ENCODE measurements at places on chromosomes 6 and 20.

- DNase-seq, result no peak
Measured at GRCh38 chr6:128410584-128410983, 109.8 kb downstream of the PTPRK start.

GRCh38 chr6:9138936-9139335, 703.6 kb upstream of the SLC35B3 start:
- no peak for DNase-seq

DNA sequence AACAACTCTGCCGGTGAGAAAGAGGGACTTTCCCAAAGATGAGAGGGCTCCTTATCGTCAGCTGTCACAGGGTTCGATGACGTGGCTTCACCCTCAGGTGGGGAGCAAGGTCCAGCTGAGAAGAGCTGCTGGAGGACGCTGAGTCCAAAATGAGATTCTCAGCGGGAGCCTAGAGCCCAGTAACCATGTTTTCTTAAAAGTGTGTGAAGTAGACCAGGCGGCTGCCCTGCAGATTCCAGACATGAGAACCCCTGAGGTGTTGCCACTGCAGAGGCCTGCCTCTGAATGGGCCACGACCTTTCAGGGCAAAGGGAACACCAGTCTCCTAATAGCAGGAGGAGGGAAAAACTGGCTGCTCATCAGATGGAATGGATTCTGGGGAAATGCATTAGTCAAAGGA, 375.1 kb downstream of the BTBD9 start:
- no peak for DNase-seq

DNA sequence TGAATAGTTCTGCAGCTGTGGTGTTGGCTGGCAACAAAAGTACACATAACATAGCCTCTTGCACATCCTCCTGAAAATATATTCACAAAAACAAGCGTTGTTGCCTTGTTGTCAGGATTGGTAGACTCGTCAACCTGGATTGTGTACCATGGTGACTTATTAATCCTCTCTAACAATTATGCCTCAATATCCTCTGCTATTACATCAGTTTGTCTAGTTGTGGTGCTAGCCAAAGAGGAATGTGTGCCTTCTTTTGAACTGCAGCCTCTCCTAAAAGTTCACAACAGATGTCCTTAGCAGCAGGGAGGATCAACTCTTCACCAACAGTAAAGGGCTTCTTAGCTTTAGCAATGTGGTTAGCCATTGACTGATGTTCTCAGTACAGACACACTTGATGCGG, 3.6 kb upstream of the SF3B5 start:
- no peak for DNase-seq

- DNase-seq, result no peak
Measured at GRCh38 chr6:169938262-169938701, 186.9 kb downstream of the ERMARD start.

- DNase-seq, result no peak
Measured at GRCh38 chr6:109290143-109290931, 91.9 kb downstream of the CD164 start.

DNA sequence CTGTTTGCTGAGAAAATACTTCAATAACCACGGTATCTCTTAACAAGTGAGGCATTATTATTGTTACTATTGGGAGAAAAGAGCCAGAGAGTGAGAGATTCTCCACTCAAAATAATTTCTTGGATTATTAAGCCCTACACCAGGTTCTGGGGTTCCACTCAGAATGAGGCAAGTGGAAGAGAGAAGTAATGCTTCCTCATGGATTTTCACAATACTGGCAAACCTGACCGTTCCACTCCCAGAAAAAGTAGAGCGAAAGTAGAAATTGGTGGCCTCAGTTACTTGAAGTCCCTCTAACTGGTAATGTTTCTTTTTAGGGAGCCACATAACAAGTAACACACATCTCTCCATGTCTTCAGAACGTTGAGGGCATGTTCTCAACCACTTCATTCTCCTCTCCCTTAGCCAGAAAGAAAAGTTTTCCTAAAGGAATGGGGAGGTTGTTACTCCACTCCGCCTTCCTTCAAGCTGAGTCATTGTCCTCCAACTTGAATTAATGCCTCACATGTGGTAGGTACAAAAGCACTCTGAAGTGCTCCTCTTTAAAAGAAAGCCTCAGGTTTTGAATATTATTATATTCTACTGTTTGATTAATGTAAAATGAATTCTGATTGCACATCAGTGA, 1.9 kb downstream of the BAG2 start:
- no peak for DNase-seq

DNA sequence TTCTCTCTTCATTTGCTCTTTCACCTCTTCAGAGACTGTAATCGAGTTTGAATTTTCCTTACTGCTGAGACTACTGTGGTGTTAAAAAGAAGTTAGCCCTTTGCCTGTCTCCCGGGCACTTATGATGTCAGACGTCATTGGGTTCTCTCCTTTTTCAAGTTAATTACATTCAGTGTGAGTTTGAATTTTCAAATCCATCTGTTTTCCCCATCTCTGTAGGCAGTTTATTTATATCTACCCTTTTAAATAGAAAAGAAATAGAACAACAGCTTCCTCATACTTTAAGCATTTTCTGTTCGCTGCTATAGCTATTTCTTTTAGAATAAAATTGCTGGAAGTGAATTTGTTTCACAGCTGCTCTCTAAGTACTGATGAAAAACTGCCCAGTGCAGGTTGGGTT, 81.4 kb downstream of the MCHR2 start:
- no peak for DNase-seq

Data from activated naive CD8-positive, alpha-beta T cell treated with anti-CD3 and anti-CD28 coated beads for 36 hours (primary cell).